Natural killer cell (primary cell): ENCODE measurements at places on chromosomes 2 and 18. TPM values are rescaled to one million over a fixed set of nuclear protein-coding genes. Genes with fewer than 3 reads are reported as not detected.

DNA sequence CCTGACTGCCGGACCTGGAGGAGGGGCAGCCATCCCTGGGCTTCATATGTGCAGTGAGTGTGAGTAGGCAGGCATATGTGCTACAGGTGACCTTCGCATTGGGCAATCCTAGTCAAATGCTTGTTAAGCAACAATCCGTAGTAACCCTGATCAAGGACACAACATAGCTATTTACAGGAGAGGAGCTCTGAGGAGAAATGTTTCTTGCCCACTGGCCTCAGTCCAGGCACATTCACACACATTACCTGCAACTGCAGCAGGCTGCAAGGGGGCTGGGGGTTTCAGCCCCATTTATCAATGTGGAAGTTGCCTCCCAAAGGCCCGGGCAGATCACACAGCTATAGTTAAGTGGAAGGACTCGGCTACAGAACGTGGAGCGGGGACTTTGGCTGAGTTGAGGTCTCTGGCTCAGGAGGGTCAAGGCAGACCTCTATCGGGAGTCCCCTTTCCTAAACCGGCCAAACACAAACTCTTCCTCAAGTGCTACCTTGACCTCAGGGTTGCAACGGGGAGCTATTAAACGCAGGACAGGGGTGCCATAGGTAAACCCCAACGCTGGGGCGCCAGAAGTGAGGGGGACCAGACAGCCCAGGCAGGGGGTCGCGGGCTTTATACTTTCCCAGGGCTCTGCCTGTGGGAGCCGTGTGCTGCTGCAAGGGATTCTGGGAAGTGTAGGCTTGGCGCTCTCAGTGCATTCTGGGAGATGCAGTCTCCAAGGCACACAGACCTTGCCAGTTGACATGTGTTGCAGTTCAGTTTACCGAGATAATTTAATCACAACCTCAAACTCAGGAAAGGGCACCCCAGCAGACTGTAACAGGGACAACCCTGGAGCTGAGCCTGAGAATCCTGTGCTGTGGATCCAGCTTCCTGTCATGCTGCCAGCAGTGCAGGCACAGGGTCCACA, 9.4 kb downstream of the KHK start:
- H3K4me1 ChIP-seq, result peaks cover 9% of the 10 kb centered on the region
- H3K27me3 ChIP-seq, result no peaks in the 10 kb centered on the region
- no peak overlapping the region for H3K27ac ChIP-seq
- DNase-seq, result no peak

DNA sequence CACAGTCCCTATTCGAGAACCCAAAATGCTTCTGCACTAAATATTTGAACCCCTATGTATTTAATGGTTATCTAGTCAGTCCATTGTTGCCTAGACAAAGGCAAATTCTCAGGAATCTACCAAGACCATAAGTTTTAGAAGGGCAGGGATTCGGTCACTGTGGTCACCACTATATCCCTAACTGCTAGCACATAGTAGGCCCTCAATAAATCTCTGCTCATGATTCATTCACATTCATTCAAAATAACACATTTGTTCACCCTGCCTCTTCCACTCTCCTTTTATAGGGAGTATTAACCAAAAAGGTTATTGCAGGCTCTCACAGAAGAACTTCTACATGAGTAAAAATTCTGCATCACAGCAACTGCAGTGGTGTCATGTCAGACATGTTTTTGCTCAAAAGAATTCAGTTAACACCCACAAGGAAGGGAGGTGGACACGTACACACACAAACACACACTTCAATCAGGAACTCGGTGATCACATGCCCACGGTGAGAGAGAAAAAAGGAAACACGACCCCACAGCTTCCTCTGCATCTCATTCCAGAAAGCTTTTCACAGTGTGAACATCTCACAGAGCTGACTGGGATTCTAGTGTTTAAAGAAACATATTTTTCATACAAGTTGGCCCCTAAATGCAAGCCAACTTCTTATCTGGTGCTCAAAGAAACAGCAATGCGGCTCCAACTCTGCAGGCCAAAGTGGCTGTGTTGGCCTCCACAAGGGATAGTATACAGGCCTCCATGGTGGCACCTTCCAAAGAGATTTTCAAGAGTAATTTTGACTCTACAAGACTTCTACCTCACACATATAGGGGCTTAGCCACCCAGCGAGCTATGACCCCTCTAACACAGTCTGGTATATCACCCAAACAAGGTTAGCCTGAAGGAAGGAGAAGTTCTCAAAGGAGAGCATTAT, 98.0 kb downstream of the ANKRD44 start:
- peaks cover 5% of the 10 kb centered on the region for H3K36me3 ChIP-seq
- DNase-seq, result no peak
- H3K27me3 ChIP-seq, result no peaks in the 10 kb centered on the region
- no peak overlapping the region for H3K4me3 ChIP-seq
- peak overlapping the region; percentile 91 for H3K27ac ChIP-seq

GRCh38 chr2:54967269-54967668, 83.0 kb downstream of the RTN4 start:
- H3K27me3 ChIP-seq, result no peaks in the 10 kb centered on the region
- H3K36me3 ChIP-seq, result peaks cover 3% of the 10 kb centered on the region
- no peak for DNase-seq

- H3K36me3 ChIP-seq, result no peaks in the 10 kb centered on the region
- DNase-seq, result peak; percentile 39
- H3K27ac ChIP-seq, result no peak overlapping the region
- H3K27me3 ChIP-seq, result no peaks in the 10 kb centered on the region
- no peak overlapping the region for H3K4me3 ChIP-seq
Measured at GRCh38 chr18:49238433-49239042, 221.9 kb downstream of the DYM start.

GRCh38 chr2:239321596-239322415, 79.0 kb downstream of the HDAC4 start:
- H3K36me3 ChIP-seq, result no peaks in the 10 kb centered on the region
- H3K4me3 ChIP-seq, result no peak overlapping the region
- H3K27ac ChIP-seq, result peak overlapping the region; percentile 80
- no peaks in the 10 kb centered on the region for H3K27me3 ChIP-seq
- H3K4me1 ChIP-seq, result peaks cover 51% of the 10 kb centered on the region
- DNase-seq, result peak; percentile 84

Gene DAW1
- total RNA-seq, result not detected

Gene SPC25
- not detected for total RNA-seq

Gene RAD51AP2
- total RNA-seq, result not detected

- H3K36me3 ChIP-seq, result no peaks in the 10 kb centered on the region
- DNase-seq, result no peak
- no peaks in the 10 kb centered on the region for H3K27me3 ChIP-seq
- H3K27ac ChIP-seq, result no peak overlapping the region
- H3K4me1 ChIP-seq, result no peaks in the 10 kb centered on the region
Measured at GRCh38 chr2:198478361-198478760, 674.0 kb downstream of the PLCL1 start.

DNA sequence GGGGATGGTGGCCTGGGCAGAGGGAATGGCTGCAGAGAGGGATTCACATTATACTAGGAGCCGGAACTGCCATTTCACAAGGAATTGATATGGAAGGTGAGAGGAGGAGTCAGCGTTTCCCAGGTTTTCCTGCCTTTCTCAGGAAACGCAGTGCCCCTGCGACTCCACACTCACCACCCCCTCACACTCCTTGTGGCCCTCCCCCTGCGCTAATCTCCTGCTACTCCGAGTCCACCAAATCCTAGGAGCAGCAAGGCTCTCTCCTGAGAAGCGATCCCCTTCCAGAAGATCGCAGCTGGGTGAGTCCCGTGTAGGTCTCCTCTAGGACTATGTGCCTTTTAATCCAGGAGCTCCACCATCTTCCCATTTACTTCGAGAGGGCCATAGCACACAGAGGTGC, 140.6 kb downstream of the VAPA start:
- H3K27me3 ChIP-seq, result no peaks in the 10 kb centered on the region
- H3K36me3 ChIP-seq, result no peaks in the 10 kb centered on the region
- peaks cover 12% of the 10 kb centered on the region for H3K4me1 ChIP-seq
- H3K4me3 ChIP-seq, result no peak overlapping the region

GRCh38 chr2:145404690-145405089, 884.8 kb upstream of the ZEB2 start:
- DNase-seq, result no peak
- H3K4me3 ChIP-seq, result no peak overlapping the region
- peaks cover 9% of the 10 kb centered on the region for H3K27me3 ChIP-seq
- no peaks in the 10 kb centered on the region for H3K4me1 ChIP-seq

DNA sequence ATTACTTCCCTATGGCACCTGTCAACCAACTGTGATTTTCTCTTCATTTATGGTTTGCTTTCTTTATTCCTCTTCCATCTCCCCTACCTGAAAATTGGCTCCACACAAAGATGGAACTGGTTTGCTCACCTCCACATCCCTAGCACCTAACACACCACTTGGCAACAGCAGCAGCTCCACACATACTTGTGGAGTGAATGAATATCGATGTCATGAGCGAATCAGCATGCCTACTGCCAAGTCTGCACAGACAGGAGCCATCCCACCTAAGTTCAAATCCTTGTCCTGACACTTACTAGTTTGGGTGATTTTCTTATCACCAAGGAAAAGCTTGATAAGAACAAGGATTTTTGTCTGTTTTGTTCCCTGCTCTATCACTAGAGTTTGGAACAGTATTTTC, 191.4 kb upstream of the TMEM200C start:
- DNase-seq, result no peak
- no peak overlapping the region for H3K4me3 ChIP-seq
- no peaks in the 10 kb centered on the region for H3K27me3 ChIP-seq
- H3K4me1 ChIP-seq, result peaks cover 2% of the 10 kb centered on the region
- no peak overlapping the region for H3K27ac ChIP-seq

DNA sequence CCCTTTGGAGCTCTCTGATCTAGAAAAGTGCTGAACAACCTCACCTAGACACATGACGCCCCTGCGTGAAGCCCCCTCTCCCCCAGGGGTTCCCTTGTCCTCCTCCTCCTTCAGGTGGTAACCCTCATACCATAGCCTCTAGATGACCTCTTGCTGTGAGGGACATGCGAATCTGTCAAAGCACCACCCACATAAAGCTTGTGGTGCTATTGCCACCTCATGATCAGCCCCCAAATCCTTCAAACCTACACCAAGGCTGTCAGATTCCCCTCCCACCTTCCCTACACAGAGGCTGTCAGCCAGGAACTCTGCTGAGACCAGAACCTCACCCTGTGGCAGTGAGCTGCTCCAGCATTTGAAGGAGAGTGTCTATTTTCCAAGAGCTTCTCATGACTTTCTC, 43.1 kb upstream of the TEX51 start:
- no peak overlapping the region for H3K27ac ChIP-seq
- no peaks in the 10 kb centered on the region for H3K36me3 ChIP-seq
- no peak for DNase-seq
- H3K27me3 ChIP-seq, result no peaks in the 10 kb centered on the region

Gene CD8A
- total RNA-seq, result 208 TPM

GRCh38 chr2:86368161-86368824, 30.9 kb upstream of the REEP1 start:
- peak; percentile 71 for DNase-seq
- H3K36me3 ChIP-seq, result no peaks in the 10 kb centered on the region
- H3K4me1 ChIP-seq, result peaks cover 7% of the 10 kb centered on the region
- no peaks in the 10 kb centered on the region for H3K27me3 ChIP-seq
- H3K4me3 ChIP-seq, result no peak overlapping the region

- DNase-seq, result peak; percentile 22
- no peak overlapping the region for H3K27ac ChIP-seq
- peak overlapping the region; percentile 61 for H3K4me3 ChIP-seq
- H3K4me1 ChIP-seq, result peaks cover 38% of the 10 kb centered on the region
Measured at GRCh38 chr2:128315829-128316776, 2.6 kb downstream of the HS6ST1 start.

DNA sequence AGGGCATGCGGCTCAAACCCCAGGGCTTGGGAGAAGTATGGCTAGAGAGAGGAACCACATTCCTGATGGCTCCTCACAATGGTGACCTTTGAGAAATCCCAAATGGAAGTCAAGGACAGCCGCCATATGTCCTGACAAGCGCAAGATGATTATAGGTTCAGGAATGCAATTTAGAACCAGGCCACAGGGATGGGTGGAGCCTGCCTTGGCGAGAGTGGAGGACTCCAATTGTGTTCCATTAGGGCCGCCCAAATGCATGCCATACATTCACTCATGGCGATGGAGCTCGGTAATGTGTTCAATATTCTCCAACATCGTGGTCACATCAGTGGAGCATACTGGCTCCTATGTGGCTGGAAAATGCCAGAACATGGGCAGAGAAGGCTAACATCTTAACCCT, 662.9 kb upstream of the ID2 start:
- H3K27me3 ChIP-seq, result no peaks in the 10 kb centered on the region
- DNase-seq, result no peak
- H3K4me3 ChIP-seq, result no peak overlapping the region

- no peak for DNase-seq
- H3K4me3 ChIP-seq, result no peak overlapping the region
- no peaks in the 10 kb centered on the region for H3K36me3 ChIP-seq
- no peaks in the 10 kb centered on the region for H3K27me3 ChIP-seq
- peaks cover 7% of the 10 kb centered on the region for H3K4me1 ChIP-seq
Measured at GRCh38 chr18:49756671-49757362, 56.5 kb downstream of the ACAA2 start.

GRCh38 chr2:157443090-157443489, 799 bp downstream of the CYTIP start:
- peak overlapping the region; percentile 93 for H3K27ac ChIP-seq
- H3K4me3 ChIP-seq, result peak overlapping the region; percentile 93
- H3K27me3 ChIP-seq, result no peaks in the 10 kb centered on the region
- peaks cover 21% of the 10 kb centered on the region for H3K4me1 ChIP-seq

GRCh38 chr18:55251254-55251971, 292.2 kb upstream of the CCDC68 start:
- H3K36me3 ChIP-seq, result peaks cover 4% of the 10 kb centered on the region
- H3K27me3 ChIP-seq, result no peaks in the 10 kb centered on the region
- no peaks in the 10 kb centered on the region for H3K4me1 ChIP-seq

Gene TMEM247
- total RNA-seq, result not detected

- no peak for DNase-seq
- H3K4me1 ChIP-seq, result peaks cover 12% of the 10 kb centered on the region
- no peaks in the 10 kb centered on the region for H3K36me3 ChIP-seq
Measured at GRCh38 chr2:8671802-8672201, 10.1 kb upstream of the ID2 start.

DNA sequence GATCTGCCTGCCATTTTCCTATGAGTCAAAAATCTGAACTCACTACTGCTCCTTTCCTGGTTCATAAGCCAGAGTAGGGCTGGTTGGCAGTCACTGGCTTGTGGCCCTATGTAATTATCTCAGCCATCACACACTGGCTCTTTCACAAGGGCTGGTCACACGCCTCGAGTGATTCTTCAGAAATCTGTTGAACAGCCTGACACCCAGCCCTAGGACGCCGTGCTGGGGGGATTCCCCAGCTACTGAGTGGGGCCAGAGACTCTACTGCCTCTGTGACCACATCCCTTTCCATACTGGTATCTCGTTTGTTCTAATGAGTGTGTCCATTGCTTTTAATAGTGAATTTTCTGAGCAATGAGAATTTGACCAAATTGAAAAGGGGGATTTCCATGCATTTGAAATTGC, 45.8 kb upstream of the RBM44 start:
- no peak overlapping the region for H3K4me3 ChIP-seq
- peak; percentile 61 for DNase-seq
- peak overlapping the region; percentile 56 for H3K27ac ChIP-seq
- H3K4me1 ChIP-seq, result peaks cover 14% of the 10 kb centered on the region
